DMS79 (cell line): ENCODE measurements at places on chromosomes 6 and 20.
A peak's percentile ranks its signal among the peaks of the same experiment; 100 is the strongest.

DNA sequence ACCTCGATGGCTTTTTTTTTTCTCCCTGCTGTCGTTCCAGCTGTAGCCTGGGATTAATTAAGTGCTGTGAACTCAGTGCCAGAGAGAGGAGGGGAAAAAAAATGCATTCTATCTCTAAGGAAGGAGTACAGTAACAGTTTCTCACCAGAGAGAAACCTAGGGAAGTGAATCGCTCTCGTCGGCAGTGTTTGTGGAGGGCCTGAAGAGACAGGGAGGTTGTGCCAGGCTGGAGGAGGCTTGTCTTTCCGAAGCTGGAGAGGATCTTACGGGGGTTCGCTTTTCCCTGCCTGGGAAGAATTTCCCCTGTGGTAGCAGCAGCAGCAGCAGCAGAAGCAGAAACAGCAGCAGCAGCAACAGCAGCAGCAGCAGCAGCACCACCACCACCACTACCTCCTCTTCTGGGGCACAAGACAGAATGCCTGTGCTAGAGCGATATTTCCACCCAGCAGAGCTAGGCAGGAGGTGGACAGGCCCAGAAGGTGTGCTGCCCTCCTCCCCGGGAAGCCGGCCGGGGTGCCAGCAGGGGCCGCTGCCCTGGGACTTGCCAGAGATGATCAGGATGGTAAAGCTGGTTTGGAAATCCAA, 186.5 kb downstream of the PDE7B start:
- DNase-seq, result no peak

- no peak for DNase-seq
These were observed 5.2 kb downstream of the KIAA0408 start for GRCh38 chr6:127453845-127454619.

DNA sequence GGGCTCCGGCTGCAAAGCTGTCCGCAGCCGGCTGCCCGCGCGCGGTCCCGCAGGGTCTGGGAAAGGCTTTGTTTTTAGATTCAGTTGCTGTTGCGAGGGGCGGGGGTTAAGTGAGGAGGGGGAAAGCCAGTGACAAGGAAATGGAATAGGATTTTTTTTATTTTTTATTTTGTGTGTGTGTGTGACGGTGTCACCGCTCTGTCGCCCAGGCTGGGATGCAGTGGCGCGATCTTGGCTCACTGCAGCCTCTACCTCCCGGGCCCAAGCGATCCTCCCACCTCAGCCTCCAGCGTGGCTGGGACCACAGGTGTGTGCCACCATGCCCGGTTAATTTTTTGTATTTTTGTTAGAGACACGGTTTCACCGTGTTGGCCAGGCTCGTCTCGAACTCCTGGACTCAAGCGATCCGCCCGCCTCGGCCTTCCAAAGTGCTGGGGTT, 615 bp upstream of the UBE2J1 start:
- DNase-seq, result peak; percentile 51

DNA sequence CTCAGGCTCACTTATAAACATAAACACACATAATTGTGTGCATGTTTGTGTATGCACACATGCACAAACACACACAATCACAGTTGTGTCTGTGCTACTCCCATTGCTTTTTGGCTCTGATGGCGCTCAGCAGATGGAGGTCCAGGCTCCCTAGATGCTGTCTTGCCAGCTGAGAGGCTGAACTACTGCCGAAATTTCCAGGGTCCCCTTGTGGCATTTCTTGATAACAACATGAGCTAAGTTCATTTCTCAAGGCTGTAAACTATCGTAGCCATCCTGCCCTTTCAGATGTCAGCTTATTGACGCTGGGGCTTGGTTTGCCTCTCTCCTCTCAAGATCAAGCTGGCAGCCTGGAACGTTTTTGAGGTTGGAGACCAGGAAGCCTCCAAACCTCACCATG, 313.9 kb upstream of the RNF24 start:
- DNase-seq, result no peak

GRCh38 chr6:5190507-5190906, 70.2 kb downstream of the LYRM4 start:
- DNase-seq, result no peak

DNA sequence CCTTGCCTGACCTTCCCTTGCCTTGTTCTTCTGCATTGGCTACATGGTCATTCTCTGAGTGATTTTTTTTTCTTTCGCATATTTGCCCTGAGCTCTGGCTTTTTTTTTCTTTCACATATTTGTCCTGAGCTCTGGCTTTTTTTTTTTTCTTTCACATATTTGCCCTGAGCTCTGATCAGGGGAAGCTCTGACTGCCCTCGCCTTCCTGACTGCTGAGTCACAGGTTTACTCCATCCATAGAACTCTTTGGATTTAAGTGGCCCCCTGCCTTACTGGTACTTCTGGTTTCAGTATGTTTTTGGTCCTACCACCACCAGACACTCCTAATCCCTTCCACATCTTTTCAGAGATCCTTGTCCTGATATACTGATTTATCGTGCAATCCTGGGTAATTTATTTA, 201.1 kb downstream of the OGFRL1 start:
- no peak for DNase-seq

DNA sequence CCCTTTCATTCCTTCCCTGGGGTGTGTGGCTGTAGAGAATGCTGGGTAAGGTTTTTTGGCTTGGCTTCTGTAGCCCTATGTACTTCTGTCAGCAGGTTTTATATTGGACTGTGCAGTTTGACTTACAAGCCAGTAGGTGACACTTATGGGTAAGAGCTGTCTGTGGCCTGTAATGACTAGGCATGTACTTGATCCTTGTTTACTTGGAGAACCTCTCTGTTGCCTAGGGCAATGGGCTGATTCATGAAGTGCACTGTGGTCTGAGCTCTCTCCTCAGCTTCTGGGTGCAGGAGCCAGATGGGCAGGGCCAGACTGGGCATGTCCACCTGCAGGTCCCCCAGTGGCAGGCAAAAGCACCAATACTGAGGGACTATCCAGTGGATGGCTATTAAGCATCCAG, 544.6 kb downstream of the ADGRB3 start:
- DNase-seq, result no peak

- no peak for DNase-seq
These were observed 61.9 kb upstream of the CARMIL1 start for GRCh38 chr6:25217302-25217701.

GRCh38 chr6:14652536-14652935, 535.0 kb downstream of the CD83 start:
- DNase-seq, result no peak

GRCh38 chr20:17488916-17489600, 42.1 kb downstream of the BFSP1 start:
- no peak for DNase-seq

- DNase-seq, result no peak
These were observed 1.8 kb downstream of the PLA2G7 start for GRCh38 chr6:46733341-46733801.

GRCh38 chr6:108080010-108080780, 5.7 kb upstream of the OSTM1 start:
- no peak for DNase-seq

DNA sequence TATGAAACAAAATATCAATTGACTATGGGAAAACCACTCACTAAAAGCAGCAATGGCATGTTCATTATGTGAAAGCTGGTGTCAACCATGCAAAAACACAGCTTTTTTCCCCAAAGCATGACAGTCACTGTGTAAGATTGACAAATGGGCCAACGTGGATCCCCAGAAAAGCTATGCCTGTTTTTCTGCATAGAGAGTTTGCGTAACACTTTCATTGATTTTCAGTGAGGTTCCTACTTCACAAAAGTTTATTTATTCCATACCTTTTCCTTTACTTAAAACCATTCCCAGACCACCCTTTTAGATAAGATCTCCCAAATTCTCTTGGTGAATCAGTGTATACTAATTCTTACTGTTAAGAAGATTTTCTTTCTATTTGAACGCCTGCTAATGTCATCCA, 138.4 kb upstream of the GLP1R start:
- DNase-seq, result no peak

DNA sequence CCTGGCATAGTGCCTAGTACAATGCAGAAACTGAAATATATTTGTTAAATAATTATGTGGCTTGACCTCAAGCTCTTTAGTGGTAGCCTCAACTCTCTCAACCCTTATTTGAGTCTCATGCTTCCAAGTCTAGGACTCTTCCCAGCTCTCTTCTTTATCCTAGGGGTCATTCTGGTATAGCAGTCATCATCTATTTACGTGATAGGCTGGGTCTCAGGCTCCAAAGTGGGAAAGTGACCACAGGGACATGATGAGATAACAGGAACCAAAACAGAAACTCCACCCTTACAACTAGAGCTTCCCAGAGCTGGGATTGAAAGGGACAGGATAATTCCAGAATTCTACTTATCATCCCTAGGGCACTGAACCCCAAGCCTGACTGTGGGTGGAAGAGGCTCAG, 17.7 kb upstream of the MAP3K7 start:
- no peak for DNase-seq

DNA sequence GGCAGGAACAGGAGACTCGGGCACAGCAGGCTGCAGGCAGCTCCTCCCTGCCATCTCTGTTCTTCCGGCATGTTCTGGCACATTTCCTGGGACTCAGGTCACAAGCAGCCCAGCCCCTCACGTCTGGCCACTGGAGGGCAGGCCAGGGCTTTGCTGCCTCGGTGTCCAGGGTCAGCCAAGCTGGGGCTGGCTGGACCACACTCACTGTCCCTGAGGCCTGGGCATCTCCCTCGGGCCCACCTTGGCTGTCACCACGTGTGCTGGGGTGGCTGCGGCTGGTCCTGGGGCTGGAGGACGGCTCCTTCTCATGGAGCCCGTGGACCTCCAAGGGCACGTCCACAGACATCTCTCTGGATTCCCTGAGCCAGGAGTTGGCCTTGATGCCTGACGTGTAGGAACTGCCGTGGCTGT, 18.5 kb downstream of the FRMD1 start:
- no peak for DNase-seq

GRCh38 chr20:61757-62156, 25.7 kb upstream of the DEFB125 start:
- DNase-seq, result no peak

DNA sequence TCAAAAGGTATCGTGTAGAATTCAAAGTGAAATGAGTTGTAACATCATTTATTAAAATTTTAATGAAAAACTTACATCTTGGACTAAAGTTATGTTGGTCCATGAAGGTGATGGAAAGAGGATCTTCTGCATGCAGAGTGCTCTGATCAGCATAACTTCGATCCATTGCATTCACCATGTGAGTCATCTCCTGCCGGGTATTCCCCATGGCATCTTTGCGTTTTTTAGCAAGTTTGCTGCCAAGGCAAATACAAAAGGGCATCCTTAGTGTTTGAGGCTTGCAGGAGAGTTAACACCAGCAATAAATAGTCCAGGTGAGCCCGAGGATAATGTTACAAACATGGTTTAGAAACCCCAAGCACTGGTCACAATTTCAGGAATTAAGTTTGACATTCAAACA, 104.2 kb upstream of the THEMIS start:
- DNase-seq, result no peak

GRCh38 chr6:159572439-159573110, 120.5 kb downstream of the SOD2 start:
- no peak for DNase-seq

GRCh38 chr20:49594143-49594930, 26.4 kb upstream of the PTGIS start:
- DNase-seq, result no peak

GRCh38 chr20:8642247-8642646, 426.6 kb upstream of the PLCB4 start:
- DNase-seq, result no peak

DNA sequence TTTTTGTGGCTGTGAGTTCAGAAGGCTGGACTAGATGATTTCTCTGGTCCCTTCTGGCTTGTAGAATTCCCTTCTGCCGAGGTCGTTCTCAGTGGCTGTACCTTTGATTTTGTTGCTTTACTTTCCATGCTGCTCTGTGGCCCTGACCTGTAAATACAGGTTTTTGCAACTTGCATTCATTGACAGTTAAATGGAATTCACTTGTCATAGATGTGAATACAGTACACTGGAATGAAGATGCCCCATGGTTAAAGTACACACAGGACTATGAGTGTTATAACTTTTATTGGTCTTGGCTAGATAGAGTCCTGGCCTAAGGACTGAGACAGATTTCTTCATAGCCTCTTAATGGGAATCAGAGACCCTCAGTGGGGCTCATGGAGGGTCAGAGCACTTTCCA, 12.9 kb upstream of the EFCAB8 start:
- no peak for DNase-seq

- DNase-seq, result no peak
These were observed 274.9 kb upstream of the AGPAT4 start for GRCh38 chr6:161548713-161549296.

GRCh38 chr6:105488516-105489215, 85.8 kb upstream of the PREP start:
- DNase-seq, result no peak

- no peak for DNase-seq
These were observed 228.2 kb downstream of the MYLK4 start for GRCh38 chr6:2522521-2522920.

DNA sequence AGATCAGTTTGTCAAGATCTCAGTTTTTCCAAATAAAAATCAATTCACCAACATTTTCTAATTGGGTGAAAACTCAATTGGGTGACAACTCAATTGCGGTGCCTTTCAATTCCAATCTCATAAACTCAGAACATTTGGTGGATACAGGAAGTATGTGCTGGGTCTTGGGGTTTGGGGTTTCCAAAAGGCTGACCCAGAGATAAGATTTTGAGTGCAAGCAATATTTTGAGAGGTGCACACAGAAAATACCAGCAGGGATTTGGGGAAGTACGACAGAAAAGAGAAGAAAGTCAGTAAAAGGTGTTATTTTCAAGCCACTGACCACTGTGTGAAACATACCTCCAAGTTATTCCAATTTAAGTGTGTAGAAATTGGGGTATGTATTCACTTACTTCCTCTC, 258.0 kb downstream of the PHACTR1 start:
- no peak for DNase-seq

DNA sequence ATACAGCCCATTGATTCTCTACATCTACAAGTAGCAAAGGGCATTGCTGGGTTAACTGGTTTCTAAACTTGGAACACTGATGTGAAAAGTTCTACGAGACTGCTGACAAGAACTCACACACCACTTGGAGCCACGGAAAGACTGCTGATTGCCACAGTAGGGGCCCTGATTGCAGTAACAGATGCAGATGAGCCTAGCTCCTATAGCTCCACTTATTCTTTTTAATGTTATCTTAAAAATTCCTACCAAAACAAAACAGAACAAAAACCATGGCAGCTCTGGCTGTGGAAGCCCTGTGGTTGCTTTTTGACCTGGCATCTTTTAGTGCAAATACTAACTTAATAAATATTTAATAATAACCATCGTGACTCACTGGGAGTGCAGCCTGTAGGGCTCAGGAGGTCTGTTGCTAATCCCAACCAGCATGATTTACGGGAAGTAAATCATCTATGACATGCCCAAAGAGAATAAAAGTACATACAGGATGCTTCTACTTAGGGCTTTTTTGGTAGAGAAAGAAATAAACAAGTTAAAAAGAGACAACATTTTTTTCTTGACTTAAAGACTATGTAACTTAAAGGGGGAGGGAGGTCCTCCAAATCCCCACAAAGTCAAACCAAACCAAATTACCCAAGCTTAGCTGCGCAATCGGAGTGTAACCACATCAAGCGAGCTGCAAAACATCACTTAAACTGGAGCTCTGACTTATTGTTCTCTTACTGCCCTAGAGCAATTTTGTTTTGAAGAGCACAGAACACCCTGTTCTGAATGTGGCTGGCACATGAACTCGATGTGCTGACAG, 87.2 kb downstream of the FKBP5 start:
- peak; percentile 19 for DNase-seq
